SJCRH30 (cell line): ENCODE measurements at places on chromosomes 11 and 22. TPM values are rescaled to one million over a fixed set of nuclear protein-coding genes. Genes with fewer than 3 reads are reported as not detected.

The ZP1 gene
- not detected in 2 replicates for total RNA-seq

- H3K4me1 ChIP-seq, result no peaks in the 10 kb centered on the region
- no peak overlapping the region for H3K4me3 ChIP-seq
- H3K27me3 ChIP-seq, result no peaks in the 10 kb centered on the region
- no peak for DNase-seq
- no peaks in the 10 kb centered on the region for H3K36me3 ChIP-seq
Measured at GRCh38 chr11:88480223-88480622, 142.7 kb upstream of the CTSC start.

DNA sequence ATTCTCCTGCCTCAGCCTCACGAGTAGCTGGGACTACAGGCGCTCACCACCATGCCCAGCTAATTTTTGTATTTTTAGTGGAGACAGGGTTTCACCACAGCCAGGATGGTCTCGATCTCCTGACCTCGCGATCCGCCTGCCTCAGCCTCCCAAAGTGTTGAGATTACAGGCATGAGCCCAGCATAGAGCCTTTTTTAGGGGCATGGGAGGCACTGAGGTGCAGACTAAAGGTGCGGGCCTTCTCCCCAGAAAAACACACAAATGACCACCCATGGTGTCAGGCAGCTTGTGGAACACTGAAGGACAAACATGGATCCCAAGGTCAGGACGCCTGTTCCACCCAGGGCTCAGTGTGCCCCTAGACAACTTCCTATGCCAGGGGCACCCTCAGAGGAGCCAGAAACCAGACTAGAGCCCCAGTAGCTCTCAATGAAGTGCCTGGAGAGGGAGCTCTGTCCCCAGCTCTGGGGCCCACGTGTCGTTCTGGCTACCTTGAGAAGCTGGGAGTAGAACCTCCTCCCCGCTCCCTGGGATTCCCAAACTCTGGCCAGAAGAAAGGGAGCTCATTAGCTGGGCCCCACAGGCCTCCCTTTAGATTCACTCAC is 21.2 kb upstream of the CD5 start:
- no peak overlapping the region for H3K27ac ChIP-seq
- no peaks in the 10 kb centered on the region for H3K27me3 ChIP-seq
- H3K36me3 ChIP-seq, result no peaks in the 10 kb centered on the region
- no peak overlapping the region for H3K4me3 ChIP-seq

The SCGB1C1 gene
- total RNA-seq, result not detected in 2 replicates

The XRRA1 gene
- 4.9 and 5.7 TPM in 2 replicates for total RNA-seq
